ENCODE measurements at places on chromosomes 6 and 20. TPM values are rescaled to one million over a fixed set of nuclear protein-coding genes. Genes with fewer than 3 reads are reported as not detected.

DNA sequence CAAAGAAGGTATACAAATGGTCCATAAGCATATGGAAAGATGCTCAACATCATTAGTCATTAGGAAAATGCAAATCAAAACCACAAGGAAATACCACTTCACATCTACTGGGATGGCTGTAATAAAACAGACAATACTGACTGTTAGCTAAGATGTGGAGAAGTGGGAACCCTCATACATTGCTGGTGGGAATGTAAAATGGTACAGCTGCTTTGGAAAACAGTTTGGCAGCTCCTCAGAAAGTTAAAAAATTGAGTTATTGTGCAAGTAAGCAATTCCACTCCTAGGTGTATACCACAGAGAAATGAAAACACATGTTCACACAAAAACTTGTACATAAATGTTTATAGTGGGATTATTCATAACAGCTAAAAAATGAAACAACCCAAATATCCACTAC is 173.0 kb upstream of the JAG1 start:
- H3K4me3 ChIP-seq, result no peak overlapping the region
- H3K36me3 ChIP-seq, result no peaks in the 10 kb centered on the region
- H3K4me1 ChIP-seq, result no peaks in the 10 kb centered on the region
- no peaks in the 10 kb centered on the region for H3K27me3 ChIP-seq
- no peak overlapping the region for H3K27ac ChIP-seq

DNA sequence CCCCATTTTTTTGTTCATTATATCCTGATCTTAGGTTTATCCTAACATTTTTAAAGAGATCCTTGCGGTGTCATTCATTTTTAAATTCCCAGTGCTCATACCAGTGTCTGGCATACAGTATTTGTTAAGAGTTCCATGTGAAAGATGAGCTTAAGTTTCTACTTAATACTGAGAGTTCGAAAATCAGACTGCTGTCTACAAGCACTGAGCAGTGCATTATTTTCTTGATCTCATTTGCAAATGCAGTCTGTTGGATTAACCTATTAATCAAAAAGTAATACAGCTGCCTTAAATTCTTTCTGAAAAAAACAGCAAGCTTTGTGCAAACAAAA is 663 bp downstream of the COQ3 start:
- H3K4me1 ChIP-seq, result no peaks in the 10 kb centered on the region
- peak overlapping the region; percentile 68 for H3K27ac ChIP-seq

POLR1H gene
- 11.2 TPM for total RNA-seq

- H3K27me3 ChIP-seq, result no peaks in the 10 kb centered on the region
- H3K36me3 ChIP-seq, result no peaks in the 10 kb centered on the region
- no peak for DNase-seq
- no peaks in the 10 kb centered on the region for H3K4me1 ChIP-seq
- no peak overlapping the region for H3K27ac ChIP-seq
- peak overlapping the region; percentile 60 for H3K4me3 ChIP-seq
Observed at GRCh38 chr6:97668716-97669115, 385.7 kb upstream of the MMS22L start.

DNA sequence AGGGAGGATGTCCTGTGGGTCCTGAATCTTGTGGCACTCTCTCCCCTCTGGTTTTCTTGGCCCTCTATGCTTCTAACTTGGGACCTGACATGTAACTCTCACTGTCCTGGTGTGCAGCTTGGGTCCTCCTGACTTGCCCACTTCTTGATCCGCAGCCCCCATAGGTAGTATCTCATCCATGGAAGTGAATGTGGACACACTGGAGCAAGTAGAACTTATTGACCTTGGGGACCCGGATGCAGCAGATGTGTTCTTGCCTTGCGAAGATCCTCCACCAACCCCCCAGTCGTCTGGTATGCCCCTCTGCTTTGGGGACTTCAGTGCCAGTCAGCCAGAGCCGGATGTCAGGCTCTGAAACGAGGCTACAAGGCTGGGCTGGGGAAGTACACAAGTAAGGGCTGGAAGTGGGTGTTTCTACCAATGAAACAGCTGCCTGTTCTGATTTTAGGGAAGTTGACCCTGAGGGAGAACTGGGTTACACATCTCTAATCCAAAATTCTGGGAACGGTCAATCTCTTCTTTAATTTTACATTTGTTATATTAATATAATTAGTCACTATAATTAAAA is 641 bp downstream of the DBNDD2 start:
- H3K4me1 ChIP-seq, result peaks cover 9% of the 10 kb centered on the region
- H3K27ac ChIP-seq, result peak overlapping the region; percentile 99
- peaks cover 25% of the 10 kb centered on the region for H3K36me3 ChIP-seq
- H3K4me3 ChIP-seq, result peak overlapping the region; percentile 92
- DNase-seq, result no peak

TBX18 gene
- total RNA-seq, result 53.5 TPM

SCUBE3 gene
- total RNA-seq, result 101 TPM

GRCh38 chr20:41063442-41063841 is 34.8 kb downstream of the TOP1 start:
- no peak overlapping the region for H3K27ac ChIP-seq
- H3K4me1 ChIP-seq, result peaks cover 41% of the 10 kb centered on the region
- no peaks in the 10 kb centered on the region for H3K27me3 ChIP-seq
- no peak for DNase-seq
- no peak overlapping the region for H3K4me3 ChIP-seq
- no peaks in the 10 kb centered on the region for H3K36me3 ChIP-seq

GRCh38 chr20:63024573-63025392 is 18.0 kb upstream of the BHLHE23 start:
- H3K27ac ChIP-seq, result no peak overlapping the region
- H3K4me3 ChIP-seq, result no peak overlapping the region
- no peak for DNase-seq

SPEF1 gene
- 0.27 TPM for total RNA-seq

FAXC gene
- 0.99 TPM for total RNA-seq

HCK gene
- 38.1 TPM for total RNA-seq

GRCh38 chr6:136701045-136701444 is 91.2 kb downstream of the MAP3K5 start:
- peaks cover 8% of the 10 kb centered on the region for H3K4me1 ChIP-seq
- H3K27me3 ChIP-seq, result no peaks in the 10 kb centered on the region

Data from thoracic aorta (tissue), 2 donors.